Activated CD8-positive, alpha-beta T cell treated with anti-CD3 and anti-CD28 coated beads, Interleukin-2, amount 10 ng/mL, durations not matched to agents 7 days and 5 days (primary cell): ENCODE measurements at places on chromosomes 2 and 18.

- no peak for DNase-seq
These were observed 192.0 kb downstream of the SLC8A1 start for GRCh38 chr2:40259900-40260299.

DNA sequence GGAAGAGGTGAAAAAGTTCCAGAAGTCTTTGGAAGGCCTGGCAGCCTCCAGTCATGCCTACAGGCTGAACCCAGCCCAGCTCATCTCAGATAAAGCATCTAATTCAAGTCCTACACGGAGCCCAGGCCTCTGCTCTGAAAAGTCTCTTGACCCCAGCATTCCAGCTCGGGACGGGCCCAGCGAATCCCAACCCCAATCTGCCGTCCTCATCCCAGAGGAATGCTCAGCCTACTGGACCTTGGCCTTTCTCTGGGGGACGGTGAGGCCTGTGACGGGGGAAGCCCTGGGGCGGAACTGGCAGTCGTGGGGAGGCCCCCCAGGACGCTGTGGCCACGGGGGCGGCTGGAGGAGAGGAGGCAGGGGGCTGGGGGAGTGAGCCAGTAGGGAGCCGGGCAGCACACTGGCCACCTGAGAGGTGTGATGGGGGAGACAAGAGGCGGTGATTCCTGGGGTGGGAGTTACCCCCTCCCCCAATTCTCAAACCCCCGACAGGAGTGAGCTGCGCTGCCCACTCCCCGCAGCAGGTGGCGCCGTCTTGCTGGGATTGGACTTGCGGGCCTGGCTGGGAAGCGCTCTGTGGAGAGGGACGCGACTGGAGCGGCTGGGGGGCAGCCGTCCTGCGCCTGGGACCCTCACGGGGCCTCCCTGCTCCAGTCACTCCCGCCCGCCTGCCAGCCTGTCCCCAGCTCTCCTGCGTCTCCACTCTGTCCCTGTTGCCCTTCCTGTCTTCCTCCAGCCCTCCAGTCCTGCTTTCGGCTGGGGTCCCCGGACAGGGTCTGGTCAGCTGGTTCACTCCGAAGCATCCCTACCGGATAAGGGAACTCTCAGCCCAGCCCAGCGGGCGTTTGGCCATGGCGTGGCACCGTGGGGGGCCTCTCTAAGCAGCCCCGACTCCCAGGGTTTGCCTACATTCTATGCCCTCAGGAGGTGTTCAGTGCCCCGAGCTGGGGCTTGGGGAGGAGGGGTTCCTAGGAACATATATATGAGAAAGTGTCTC is 182.6 kb upstream of the HAAO start:
- peak; percentile 53 for DNase-seq

- no peak for DNase-seq
These were observed 419 bp downstream of the SMYD1 start for GRCh38 chr2:88068044-88068443.

- no peak for DNase-seq
These were observed 232 bp downstream of the SNED1 start for GRCh38 chr2:240998706-240998994.

GRCh38 chr18:46314011-46314410 is 209.8 kb downstream of the HAUS1 start:
- no peak for DNase-seq

- DNase-seq: no peak
These were observed 66.1 kb downstream of the COLEC12 start for GRCh38 chr18:434410-434809.

GRCh38 chr2:107013884-107014283 is 127.9 kb upstream of the ST6GAL2 start:
- no peak for DNase-seq

DNA sequence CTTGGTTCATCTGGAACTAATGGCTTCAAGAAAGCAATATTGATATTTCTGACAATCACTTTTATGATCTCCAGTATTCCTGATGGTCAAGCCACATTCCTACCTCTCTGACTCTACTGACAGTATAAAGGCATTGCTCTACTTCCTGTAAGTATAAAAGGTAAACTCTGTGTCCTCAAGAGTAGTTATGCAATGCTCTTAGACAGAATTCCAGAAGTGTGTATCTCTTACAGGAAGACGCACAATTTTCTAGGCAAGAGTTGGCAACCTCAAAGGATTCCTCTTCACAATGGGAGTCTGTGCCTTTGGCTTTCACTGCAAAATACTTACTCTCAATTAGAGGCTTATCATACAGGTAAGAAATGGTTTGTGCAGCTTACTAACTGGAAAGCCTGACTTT is 100.1 kb downstream of the THADA start:
- DNase-seq: no peak

DNA sequence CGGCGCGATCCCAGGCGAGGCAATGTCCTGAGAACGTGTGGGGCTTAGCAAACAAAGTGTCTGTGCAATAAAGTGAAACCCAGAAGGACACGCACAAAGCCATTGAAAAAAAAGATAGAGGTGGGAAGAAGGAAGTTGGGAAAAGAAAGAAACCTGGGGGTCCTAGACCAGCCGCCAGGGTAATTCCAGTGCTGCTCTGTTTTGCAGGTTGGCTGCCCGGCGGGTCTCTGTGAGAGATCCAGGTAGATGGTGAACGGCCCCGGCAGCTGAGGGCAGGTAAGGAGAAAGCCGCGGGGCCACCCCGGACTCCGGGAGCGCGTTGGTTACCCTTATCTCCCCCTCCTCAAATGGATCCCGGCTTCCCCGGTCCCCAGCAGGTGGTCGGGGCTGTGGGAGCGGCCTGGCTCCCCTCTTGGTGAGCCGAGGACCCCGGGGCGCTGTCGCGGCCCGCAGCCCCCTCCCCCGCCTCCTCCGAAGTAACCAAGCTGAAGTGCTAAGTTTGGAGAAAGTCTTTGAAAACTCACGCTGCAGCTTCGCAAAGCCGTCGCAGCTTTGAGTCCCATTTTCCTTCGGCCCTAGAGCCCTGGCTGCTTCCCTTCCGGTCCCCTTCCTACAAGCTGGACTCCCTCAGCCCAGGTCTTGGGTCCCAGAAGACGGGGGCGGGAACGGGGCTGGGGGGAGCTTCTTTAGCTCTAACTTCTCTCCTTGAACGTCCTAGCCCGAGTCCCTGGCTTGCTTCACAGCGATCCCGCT is 588 bp downstream of the OTX1 start:
- DNase-seq: peak; percentile 28

- no peak for DNase-seq
These were observed 16.3 kb downstream of the SLC3A1 start for GRCh38 chr2:44291281-44292248.

GRCh38 chr2:26483957-26484565 is 6.1 kb upstream of the OTOF start:
- DNase-seq: no peak

GRCh38 chr2:149399934-149400615 is 69.7 kb downstream of the LYPD6 start:
- no peak for DNase-seq

GRCh38 chr18:13070460-13070859 is 79.3 kb downstream of the CEP192 start:
- no peak for DNase-seq

DNA sequence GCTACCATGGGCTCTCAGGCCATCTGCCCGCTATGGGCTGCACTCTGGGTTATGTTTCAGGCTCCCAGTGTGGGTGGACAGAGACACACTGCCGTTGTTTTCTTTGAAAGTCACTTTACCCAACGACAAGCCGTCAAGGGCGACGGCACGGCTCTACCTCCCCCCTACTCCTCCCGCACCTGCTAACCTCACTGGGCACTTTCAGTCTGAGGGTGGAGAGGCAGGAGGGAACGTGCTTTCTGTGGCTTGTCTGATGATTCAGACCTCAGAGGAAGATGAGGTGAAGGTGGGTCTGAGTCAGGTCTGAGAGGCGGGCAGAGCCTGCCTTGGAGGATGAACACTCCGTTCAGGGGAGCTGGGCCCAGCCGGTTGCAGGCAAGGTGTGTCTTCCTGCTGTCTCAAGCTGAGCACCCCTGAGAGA is 147.6 kb upstream of the HDAC4 start:
- DNase-seq: peak; percentile 67

DNA sequence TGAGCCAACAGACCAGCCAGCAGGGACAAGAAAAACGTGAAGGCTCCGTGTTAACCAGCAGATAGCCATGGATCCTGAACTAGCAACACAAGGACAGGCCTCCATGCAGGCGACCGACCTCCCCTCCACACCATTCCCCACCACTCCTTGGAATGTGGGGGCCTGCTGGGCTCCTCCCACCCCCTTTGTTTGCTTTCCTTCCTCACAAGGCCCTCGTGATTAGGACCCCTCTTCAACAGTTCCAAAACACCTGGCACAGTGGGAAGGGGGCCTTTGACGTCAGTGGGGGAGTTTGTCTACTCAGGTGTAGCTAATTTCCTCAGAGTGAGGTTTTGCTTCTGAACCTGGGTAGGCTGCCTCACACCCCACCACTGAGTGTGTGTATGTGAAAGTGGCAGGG is 37.8 kb downstream of the SLC14A2 start:
- DNase-seq: no peak

DNA sequence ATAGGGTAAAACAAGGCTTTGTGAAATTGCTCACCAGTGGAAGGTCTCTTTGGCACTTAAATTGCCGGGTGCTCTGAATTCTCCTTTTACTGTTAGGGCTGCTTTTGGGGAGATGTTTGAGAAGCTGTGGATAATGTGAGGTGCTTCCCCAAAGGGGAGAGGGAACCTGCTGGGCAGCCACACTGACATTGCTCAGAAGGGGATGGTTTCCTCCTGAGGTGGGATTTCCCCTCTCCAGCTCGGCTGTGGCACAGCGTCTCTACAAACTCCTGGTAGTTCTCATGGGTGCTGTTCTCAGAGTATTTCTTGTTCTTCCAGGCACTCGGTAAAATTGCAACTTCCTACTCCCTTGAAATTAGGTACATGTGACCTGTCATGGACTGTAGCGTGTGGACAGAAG is 124.2 kb downstream of the LPIN1 start:
- DNase-seq: peak; percentile 14

DNA sequence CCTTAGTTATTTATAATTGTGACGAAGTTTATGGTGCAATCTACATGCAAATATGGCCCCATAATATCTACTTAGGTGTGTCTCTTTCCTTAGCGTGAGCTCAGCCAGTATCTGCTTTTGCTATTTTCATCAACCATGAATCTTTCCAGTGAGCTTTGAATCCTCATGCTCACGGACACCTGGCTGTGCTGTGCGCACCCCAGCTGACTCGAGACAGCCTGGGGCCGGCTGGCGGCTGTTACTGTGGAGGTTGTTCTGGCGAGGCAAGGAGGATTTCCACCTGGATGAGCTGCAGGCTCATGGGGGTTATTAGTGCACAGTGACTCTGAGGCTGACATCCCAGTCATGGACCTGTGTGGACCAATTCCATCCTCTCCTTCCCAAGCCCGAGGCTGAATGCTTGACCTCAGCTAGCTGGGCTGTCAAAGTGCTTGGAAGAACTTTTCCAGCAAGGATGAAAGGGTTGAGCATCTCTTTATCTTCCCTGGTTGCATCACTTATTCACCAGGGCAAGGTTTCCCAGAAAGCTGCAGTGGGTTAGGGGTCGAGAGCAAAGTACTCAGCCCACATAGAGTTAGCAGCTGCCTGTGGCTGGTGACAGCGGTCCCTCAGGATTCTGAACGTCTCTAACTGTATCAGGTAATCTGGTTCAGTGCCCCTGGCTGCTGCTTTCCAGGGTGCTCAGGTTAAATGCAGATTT is 141.7 kb downstream of the ARL4C start:
- DNase-seq: no peak

DNA sequence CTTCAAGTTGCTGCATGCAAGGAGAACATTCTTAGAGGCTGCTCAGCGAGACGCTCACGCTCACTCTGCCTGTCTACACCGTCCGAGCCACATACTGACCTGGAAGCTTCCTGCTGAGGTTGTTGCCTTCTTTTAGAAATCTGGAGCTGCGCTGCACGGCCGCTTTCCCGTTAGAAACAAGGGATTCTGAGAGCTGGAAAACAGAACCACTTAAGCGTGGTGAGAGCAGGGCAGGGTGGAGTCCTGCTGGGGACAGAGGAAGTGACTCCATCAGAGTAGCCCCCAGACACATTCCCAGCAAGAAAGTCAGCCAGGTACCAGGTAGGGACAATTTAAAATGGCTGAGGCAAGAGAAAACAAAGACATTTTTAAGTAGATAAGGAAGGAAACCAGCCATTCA is 135.2 kb downstream of the LAMA1 start:
- DNase-seq: no peak

GRCh38 chr18:54946149-54946581 is 13.1 kb downstream of the CCDC68 start:
- peak; percentile 35 for DNase-seq

GRCh38 chr2:138421971-138422335 is 79.6 kb upstream of the SPOPL start:
- no peak for DNase-seq

- DNase-seq: no peak
These were observed 180.0 kb downstream of the GLI2 start for GRCh38 chr2:120915670-120916069.

- DNase-seq: no peak
These were observed 65.7 kb upstream of the BCL2L11 start for GRCh38 chr2:111054791-111055691.

DNA sequence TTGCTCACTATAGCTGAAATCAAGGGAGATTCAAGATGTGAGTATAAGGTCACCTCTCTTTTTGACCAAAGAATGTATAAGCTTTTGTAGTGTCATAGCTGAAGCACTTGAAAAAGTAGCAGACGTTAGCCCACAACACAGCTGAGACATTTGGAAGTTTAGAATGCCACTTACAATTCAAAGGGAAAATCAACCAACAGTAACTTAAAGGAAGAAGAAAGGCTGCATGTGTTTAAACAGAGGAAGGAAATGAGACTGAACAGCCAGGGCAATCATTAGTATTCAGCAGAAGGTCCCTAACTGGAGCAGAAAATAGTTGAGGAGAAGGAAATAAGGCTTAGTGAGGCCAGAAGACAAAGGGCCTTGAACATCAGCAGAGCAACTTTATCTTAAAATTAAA is 23.5 kb upstream of the SCG2 start:
- no peak for DNase-seq

GRCh38 chr18:79756143-79756500 is 41.6 kb upstream of the KCNG2 start:
- no peak for DNase-seq

DNA sequence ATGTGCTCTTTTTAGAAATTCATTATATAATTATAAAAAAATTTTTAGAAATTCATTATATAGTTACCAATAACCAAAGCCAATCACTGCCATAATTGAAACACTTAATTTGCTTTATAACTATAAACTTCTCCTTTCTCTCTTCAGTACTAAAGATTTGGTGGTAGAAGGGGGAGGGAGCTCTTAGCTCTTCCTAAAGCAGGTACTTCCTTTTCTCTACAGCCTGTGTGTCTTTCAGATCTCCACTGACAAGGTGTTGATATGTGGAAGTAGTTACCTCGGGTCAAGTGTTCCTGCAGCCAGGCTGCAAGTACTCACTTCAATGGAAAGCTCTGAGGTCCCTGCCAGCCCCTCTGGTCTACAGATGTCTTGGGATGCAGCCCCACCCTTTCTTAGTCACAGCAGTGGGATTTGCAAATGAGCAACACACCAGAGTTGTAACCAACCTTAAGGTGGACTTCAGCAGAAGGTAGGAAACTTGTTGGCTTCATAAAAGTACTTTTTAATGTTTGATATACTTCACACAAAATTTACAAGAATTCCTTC is 690.0 kb downstream of the ARHGAP15 start:
- DNase-seq: no peak
